Fibroblast of skin of right biceps (primary cell): ENCODE measurements at places on chromosomes 1 and 21.
A peak's percentile ranks its signal among the peaks of the same experiment; 100 is the strongest.

- peak; percentile 3 for DNase-seq
Observed at GRCh38 chr1:7069931-7070330, 284.7 kb downstream of the CAMTA1 start.

DNA sequence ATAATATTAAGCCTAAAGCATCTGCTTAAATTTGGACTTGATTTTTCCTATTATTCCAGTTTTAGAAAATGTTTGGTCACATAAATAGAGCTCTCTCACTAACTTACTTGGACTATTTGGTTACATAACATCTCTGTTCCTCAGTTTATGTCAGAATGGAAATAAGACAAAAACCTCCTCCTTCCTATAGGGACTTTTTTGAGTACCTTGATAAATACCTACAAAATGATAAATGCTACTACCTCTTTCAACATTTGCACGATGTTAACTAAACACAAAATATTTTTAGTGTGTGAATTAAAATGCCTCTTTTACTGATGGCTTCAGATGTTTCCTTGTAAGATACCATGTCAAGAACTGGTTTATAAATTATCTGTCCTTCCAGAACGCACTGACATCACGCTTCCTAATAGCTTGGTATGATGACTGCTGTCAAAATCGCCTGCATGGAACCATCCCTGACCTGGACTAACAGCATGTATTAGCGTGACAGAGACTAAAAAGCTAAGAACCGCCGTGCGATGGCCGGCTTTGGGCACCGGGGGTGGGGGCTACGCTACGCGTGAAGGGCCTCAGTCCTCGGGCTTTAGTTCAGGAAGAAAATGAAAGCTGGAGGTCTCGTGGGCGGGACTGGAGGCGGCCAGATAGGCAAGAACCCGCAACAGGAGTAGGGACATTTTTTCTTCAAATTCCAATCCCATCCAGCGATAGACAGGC lies 133.2 kb upstream of the BARHL2 start:
- no peak for DNase-seq

DNA sequence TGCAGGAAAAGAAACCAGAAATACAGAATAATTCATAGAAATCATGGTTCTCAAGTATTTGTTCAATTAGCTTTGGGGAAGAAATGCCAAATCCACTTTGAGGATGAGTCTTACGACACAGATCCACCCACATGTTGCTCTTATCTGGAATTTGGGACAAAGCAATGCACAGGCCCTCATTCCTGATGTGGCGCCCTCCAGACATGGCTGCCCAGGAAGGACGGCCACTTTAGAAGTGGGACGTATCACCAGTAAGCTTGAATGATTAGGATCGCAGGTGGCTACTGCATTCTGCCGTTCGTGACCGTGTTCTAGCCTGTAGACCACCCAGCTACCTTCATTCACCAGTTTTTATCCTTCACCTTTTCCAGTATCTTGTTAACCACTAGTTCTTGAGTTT lies 20.1 kb upstream of the NCMAP start:
- no peak for DNase-seq

DNA sequence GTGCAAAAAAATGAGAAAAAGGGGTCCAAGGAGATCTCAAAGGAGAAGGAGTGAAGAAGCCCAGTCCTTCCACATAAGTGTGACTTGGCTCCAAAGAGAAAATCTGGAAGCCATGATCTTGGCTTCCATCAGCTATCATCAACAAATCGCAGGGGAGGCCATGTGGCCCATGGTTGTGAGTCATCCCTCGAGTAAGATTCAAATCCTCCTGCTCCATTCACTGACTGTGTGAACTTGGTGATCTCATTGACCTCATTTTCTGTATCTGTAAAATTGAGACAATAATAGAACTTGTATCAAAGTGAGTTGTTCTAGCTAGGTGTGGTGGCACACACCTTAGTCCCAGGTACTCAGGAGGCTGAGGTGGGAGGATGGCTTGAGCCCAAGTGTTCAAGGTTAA lies 79.1 kb upstream of the OLIG2 start:
- no peak for DNase-seq

- DNase-seq: no peak
Observed at GRCh38 chr1:17581389-17582123, 42.1 kb downstream of the ARHGEF10L start.

DNA sequence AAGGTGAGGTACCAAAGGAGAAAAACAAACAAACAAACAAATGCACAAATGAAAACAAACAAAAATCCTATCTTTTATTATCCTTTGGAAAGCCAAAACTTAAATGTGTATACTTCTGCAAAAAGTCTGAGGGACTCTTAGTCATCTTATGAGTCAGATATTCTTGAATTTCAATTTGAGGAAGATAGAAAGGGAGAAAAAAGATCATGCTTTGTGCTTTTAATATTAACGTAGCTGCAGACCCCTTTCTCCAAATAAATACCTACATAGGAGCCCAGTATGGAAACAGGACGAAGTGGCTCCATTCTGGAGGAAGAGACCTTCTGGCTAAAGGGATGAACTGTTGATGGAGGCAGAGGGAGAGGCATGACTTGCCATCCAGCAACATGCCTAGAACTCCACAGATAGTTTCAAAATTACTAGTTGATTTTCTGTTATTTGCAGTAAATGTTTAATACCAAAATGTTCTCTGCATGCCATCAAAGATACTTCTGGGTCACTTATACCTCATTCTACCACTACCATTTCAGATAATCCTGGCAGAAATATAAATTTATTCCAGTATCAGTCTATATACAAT lies 25.4 kb downstream of the NUP210L start:
- DNase-seq: no peak

- DNase-seq: no peak
Observed at GRCh38 chr1:59568158-59568935, 246.4 kb upstream of the HOOK1 start.

GRCh38 chr1:205020466-205020865 lies 22.5 kb upstream of the CNTN2 start:
- DNase-seq: no peak

- no peak for DNase-seq
Observed at GRCh38 chr1:174114106-174114505, 45.2 kb upstream of the RABGAP1L start.

DNA sequence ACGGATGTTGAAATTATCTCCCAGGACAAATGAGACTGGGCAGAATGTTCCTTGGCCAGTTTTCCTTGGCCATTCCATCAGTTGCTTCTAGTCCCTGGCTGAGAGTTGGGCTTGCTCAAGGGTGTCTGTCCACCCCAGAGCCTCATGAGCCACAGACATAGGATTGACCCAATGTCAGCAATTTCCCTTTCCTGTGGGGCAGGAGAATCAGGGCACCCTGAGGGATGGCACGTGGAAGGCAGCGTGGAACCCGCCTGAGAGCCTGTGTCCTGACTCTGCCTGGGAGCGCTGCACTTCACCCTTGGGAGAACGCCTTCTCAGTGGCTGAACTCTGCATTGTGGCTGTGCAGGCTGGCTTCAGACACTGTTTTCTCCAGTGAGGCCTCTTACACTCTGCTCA lies 71.3 kb upstream of the B3GALNT2 start:
- no peak for DNase-seq

DNA sequence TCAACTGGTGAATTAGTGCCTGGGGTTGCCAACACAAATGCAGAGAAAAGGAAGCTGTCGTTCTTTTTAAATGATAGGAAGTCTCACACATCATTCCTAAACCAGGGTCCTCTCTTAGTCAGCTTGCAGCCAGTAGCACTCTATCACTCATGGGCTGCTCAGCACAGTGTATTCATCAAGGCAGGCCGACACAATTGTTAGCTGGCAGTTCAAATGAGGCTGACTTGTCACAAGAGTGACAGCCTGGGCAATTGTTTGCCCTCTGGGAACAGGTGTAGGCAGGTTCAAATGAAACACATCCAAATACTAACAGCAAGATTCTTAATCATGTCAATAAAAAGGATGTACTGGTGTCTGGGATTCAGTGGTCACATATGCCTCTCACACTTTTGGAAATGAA lies 76.9 kb downstream of the ERICH3 start:
- DNase-seq: no peak

- DNase-seq: no peak
Observed at GRCh38 chr1:106120789-106121188, 935.7 kb upstream of the PRMT6 start.

DNA sequence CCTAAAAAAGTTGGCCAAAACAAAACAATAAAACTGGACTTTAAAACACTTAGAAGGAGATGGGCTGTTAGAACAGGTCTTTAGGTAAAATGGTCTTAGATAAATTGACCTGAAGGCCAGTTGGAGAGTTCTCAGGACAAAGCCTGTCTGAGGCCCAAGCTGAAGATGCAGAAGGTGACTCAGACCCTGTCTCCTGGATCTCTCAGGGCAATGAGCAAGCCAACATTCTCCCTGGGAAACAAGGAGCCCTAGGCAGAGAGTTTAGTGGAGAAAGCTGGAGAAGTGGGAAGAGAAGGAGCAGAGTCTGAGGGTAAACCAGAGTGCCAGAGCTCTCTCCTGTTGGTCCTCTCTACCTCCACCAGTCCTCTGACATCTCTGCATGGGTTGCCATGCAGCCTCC lies 70.1 kb downstream of the FCRL5 start:
- no peak for DNase-seq

DNA sequence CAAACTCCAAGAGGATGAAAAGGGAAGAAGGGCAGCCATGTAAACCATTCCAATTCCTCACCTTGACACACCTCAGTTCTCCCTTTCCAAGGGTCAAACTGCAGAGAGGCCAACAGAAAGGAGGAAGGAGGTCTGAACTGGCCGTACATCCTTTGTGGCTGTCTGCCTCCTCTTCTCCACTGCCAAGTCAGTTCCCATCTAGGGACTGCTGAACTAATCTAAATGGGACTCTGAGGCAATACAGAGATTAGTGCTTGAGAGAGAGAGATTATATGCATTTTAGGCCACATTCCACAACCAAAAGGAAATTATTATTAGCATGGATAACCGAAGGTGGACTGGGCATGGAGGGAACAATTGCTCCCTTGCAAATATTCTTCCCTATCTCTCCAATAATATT lies 2.7 kb downstream of the ARHGEF11 start:
- no peak for DNase-seq

GRCh38 chr1:177219554-177220458 lies 49.0 kb downstream of the BRINP2 start:
- DNase-seq: peak; percentile 22

DNA sequence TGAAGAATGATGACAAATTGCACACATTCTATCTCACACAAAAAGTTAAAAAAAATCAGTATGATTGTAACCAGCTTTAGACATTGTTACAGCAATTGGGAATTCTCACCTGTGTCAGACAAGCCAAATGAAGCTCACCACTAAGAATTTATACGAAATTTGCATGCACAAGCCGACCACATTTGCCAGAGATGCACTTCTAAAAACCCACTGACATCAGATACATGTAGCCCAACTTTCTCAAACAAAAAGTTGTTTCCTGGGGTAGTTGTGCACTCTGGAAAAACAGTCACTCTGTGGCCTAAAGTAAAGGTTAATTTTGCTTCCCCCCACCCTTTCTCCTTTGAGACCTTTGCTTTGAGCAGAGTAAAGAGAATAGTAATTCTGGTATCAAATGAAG lies 67.9 kb upstream of the IL12RB2 start:
- no peak for DNase-seq

DNA sequence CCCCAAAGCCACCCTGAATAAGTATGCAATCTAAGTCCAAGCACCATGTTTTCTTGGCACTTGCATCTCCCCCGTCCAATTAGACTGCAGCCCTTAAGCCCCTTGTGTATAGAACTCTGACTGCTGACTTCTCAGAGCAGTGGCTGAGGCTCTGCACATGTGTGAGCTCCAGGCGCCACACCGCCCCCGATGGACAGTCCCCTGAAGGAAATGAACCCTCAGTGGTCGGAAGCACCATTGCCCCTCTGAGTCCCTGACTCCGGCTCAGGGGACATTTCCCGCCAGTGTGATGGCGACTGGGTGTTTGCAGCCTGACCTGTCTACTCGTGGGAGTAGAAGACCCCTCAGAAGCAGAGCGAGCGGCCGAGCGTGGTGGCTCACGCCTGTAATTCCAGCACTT lies 37.2 kb upstream of the SCCPDH start:
- no peak for DNase-seq

DNA sequence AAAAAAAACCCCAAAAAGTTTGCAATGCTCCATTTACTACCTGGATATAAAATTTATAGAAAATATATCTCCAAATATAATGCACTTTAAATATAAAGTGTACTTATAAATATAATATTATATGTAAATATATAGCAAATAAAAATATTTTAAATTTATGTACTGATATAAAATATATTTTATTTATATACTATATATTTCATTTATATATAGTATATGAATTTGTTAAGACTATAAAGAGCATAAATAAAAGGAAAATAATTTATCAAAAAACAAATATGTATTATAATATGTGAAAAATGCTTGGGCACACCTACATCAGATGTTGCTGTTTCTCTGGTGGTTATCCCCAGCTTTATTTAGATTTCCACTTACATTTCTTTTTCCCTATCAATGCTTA lies 71.0 kb upstream of the ZBTB18 start:
- no peak for DNase-seq

GRCh38 chr1:192706936-192707335 lies 71.0 kb downstream of the RGS13 start:
- no peak for DNase-seq

- no peak for DNase-seq
Observed at GRCh38 chr1:20248971-20249612, 41.6 kb upstream of the VWA5B1 start.

- peak; percentile 84 for DNase-seq
Observed at GRCh38 chr21:38853421-38853919, 47.7 kb downstream of the ETS2 start.

DNA sequence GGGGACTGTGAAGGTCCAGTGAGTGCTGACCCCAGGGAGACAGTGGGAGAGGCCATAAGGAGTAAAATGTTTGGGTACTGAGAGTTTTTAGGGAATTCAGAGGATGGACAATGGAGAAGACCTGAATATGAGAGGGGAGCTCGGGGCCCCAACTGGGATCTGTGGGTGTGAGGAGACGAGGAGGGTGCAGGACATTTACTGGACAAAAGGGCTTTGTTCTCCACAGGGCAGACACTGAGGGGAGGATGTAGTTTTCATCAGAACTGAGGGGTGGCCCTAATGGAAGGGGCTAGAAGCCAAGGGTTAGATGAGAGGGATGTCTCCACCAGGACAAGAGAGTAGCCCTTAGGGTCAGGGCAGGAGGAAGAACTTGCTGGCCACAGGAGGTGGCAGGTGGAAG lies 30.0 kb downstream of the TMCC2 start:
- DNase-seq: no peak

DNA sequence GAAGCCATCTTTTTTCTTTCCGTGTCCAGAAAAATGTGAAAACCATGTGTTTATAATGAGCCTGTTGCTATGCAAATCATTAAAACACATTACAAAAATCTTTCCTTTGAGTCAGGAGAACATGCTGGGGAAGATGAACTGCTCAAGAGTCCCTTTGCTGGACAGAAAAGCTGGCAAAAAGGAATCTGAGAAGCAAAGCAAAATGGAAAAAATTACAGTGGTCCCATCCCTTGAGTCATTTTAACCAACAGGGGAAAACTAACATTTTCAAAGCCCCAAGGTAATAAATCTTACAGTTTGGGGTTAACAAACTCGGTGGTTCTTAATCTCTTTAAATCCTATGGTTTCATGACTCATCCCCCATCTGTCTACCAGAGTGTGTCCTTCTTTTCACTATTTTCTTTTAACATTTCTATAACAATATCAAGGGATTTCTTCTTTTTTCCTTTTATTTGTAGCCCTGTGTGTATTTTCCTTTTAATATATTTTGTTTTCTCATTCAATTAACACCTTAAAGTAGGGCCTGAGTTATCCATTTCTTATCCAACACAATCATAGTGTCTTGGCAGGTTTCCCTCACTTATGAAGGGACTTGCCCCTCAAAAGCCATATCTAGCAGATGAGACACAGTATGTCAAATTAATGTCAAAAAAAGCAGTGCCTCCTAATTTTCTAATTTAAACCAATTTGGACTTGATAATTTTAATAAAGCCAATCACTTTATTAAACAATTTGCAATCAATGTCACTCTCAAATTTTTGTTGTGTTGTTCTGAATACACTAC lies 105.4 kb downstream of the PTPN14 start:
- DNase-seq: peak; percentile 99
